Stimulated activated CD8-positive, alpha-beta memory T cell treated with anti-CD3 and anti-CD28 coated beads, Interleukin-15, amount 100 ng/mL, for 48 hours (primary cell): ENCODE measurements at places on chromosomes 2 and 18.
A peak's percentile ranks its signal among the peaks of the same experiment; 100 is the strongest.

DNA sequence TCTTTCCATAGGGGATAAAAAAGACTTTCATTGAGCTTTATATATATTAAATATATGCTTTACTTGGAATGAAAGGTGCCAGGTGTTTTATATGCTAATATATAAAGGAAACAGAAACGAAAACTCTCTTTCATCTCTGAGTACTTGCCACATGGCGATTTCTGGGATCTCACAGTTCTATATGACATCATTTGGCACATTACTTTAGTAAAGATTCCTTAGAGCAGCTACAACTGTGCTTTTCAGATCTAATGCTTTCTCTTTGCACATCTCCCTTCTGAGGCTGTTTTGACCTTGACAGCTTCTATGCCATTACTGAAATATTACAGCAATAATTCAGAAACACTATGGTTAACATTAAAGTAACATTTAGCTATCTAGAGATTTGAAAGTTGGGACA lies 1082.9 kb upstream of the CDH2 start:
- DNase-seq, result no peak

GRCh38 chr2:147913701-147914480 lies 69.1 kb downstream of the ACVR2A start:
- DNase-seq, result no peak

DNA sequence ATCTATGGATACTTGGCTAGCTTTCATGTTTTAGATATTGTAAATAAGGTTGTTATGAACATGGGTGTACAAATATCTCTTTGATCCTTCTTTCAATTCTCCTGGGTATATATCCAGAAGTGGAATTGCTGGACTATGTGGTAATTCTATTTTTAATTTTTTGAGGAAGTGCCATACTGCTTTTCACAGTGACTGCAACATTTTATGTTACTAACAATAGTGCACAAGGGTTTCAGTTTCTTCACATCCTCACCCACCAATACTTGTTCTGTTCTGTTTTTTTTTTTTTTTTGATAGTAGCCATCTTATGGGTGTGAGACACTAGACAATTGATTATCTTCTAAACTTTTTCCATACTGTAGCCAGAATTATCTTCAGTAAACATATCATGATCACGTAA lies 17.3 kb upstream of the NEUROD1 start:
- no peak for DNase-seq

- no peak for DNase-seq
Measured at GRCh38 chr2:195021711-195022507, 635.1 kb upstream of the SLC39A10 start.

DNA sequence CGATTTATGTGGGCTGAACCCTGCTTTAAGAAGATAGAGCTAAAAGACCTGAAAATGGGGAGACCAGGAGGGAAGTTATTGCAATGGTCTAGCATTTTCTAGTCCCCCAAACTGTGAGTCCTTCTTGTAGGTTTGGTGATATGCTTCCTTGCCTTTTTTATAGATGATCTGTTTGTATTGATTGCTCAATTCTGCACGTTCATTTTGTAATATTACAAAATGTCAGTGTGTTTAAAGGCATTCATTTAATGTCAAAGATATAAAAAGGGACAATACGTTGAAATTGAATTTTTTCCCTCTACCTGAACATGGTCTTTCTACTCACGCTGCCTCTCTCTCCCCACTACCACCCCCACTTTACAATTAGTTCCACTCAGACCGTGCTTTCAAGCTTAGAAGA lies 5.6 kb upstream of the FIGN start:
- no peak for DNase-seq

- DNase-seq, result peak; percentile 40
Measured at GRCh38 chr2:68385220-68385906, 20.3 kb downstream of the PLEK start.

- DNase-seq, result no peak
Measured at GRCh38 chr18:74430806-74431571, 26.1 kb downstream of the DIPK1C start.

DNA sequence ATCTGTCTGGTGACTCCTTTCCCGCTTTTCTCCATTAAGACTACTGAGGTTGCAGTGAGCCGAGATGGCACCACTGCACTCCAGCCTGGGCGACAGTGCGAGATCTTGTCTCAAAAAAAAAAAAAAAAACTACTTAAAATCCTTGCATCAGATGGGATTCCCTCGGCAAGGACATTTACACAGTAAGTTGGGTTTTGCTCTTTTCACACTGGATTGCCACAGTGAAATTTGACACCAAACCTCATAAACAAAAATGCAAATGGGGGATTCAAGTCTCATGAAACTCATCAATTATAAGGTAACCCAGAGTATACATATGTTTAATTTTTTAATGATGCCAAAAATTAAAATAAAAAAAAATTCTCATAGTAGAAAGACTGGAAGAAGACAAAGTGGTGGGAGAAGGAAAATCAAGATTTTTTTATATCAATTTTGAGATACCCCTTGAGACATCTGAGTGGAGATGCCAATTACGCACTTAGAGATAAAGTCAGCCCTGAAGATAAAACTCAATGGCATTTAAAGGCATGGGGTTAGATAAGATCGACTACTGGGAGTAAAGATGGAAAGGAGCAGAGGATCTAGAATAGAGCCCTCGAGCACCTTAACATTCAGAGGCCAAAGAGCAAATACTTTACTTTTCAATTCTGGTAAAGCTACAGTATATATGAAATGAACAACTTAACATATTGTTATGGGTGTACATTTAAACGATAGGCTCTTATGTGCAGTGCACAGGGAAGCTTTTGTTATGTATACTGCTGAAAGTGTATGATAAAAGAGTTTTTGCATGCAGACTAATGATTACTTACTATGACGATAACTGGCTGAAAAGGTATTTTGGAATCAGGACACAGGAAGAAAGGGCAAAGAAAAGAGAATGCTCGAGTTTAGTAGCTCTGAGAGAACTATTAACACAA lies 37.6 kb downstream of the CHMP3 start:
- no peak for DNase-seq

GRCh38 chr18:77114415-77115191 lies 18.0 kb downstream of the MBP start:
- DNase-seq, result no peak

DNA sequence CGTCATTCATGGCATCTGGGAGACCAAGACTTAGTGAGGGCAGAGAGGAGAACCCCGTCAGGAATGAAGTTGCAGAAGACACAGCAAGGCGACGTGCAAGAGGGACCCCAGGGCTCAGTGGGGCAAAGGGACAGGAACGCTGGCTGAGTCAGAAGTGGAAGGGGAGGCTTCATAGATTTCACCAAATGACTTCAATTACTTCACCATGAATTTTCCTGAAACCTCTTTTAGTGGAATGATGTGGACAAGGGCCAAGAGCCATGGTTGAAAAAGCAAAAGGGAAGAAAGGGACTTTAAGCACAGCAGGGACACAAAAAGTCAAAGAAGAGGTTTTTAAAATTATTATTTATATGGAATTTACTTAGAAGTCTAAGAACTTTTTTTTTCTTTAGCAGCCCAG lies 141.6 kb upstream of the PID1 start:
- DNase-seq, result no peak

DNA sequence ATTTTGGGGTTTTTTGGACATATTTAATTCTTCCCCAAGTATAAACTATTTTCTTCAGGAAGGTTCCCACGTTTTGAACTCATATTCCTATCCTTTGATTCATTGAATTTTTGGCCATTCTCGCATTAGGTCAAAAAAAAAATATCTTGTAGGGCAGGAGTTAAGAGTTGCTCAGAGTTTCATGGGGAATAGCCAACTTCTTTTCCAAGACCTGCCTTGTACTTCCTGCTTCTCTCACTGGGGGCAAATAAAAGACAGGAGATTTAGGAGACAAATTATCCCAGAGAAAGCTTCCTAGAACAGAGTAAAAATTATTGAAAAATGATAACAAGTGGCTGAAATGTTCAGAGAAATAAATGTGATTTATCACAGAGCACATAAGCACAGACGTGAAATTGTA lies 55.2 kb upstream of the BCL11A start:
- DNase-seq, result no peak
